ENCODE measurements at places on chromosomes 1 and 21.
A peak's percentile ranks its signal among the peaks of the same experiment; 100 is the strongest.

DNA sequence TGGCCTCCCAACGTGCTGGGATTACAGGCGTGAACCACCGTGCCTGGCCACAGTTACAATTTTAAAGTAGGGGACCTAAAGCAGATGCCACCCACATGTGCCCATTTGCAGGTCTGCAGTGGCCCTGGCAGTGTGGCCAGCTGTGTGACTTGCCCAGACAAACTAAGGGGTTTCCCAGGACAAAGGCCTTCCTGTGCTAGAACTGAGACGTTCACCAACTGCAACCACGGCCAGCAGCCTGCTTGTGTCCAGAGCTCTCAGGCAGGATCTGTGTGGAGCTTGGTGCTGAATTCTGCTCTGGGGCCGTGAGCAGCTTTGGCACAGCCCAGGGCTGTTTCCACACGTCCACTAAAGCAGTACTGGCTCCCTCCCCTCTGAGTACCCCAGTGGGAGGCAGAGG lies 10.6 kb upstream of the PTTG1IP start:
- DNase-seq, result no peak

DNA sequence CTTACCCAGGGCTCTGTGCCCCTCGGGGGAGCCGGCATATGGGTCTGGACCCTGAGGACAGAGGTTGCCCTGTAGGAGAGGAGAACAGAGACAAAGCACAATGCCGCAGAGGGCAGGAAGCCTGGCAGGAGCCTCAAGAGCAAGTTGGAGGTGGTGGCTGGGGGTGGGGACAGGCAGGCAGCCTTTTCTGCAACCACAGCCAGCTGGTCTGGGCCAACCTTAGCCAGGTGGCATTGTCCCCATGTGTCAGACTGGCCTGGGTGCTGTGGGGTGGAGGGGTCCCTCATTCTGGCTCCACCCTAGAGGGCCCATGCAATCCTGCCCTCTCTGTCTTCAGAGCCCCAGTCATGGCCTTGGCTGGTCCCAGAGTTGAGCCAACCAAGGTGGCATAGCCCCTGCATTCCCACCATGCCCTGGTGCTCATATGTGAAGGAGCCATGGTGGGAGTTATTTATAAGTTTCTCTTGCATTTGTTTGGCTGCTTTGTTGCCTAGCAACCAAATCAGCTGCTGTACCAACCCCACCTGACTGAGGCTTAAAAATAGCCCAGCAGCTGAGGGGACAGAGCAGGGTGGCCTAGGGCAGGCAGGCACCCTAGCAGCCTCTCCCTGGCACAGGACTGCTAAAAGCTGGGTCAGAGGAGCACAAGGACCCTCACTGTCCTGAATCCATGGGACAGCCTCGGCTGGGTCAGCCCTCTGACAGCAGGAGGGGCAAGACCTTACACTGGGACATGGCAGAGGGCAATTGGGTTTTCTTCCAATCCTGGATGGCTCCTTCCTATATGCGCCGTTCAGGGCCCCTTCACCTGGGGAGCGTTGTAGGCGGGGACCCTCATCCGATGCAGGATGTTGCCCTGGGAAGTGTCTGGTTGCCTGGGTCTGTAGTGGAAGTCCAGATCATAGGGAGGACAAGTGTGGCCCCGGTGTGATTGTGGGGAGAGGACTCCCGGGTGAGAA lies 19.5 kb downstream of the MAP7D1 start:
- DNase-seq, result no peak

- no peak for DNase-seq
Measured at GRCh38 chr1:44222397-44223186, 9.3 kb downstream of the DMAP1 start.

DNA sequence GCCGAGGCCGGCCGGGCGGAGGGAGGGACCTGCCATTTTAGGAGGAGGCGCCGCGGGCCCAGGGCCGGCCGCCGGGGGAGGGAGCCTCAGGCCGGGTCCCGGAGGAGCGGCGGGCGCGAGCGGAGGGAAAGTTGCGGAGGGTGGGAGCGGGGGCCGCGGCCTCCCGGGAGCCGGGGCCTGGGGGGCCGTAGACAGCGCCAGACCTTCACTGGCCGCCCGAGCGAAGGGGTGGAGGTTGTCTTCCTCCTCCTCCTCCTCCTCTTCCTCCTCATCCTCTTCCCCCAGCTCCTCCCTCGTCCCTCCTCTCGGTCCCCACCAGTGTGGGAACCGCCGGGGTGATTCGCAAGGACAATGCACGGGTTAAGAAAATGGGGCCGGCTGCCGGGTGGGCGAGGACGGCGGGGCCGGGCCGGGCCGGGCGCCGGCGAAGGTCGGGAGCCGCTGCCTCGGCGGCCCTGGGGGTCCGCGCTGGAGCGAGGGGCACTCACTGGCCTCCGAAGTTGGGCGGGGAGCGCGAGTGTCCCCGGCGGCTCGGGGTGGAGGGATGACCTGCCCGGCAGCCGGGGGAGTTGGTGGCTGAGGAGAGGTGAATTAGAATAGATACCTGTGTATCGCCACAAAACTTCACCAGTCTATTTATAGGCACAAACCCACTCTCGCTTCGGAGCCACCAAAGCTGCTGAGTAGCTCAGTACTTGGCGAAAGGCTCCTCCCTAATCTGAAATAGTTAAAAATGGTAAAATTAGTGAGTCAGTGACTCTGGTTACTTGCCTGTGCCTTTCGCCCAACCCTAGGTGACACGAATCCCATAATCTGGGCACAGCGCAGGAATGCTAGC lies 1.3 kb downstream of the DYRK1A start:
- DNase-seq, result peak; percentile 21

- DNase-seq, result no peak
Measured at GRCh38 chr1:111660204-111661150, 40.9 kb downstream of the RAP1A start.

DNA sequence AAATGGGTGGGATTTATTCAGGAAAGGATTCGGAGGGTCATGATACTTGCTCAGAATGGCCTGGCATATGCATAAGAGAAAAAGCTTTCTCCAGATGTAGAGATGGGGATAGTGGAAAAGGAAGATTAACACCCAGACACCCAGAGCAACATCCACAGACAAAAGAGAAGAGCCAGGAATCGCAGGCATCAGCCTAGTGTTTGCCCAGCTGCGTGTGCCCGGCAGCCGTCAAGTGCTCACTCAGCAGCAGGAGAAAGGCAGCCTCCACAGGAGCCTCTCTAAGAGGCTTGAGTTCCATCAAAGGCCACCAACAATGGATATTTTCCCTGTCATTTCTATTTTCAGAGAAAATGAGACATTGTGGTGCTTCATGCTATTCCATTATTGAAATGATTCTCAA lies 54.7 kb downstream of the NTPCR start:
- DNase-seq, result peak; percentile 92

DNA sequence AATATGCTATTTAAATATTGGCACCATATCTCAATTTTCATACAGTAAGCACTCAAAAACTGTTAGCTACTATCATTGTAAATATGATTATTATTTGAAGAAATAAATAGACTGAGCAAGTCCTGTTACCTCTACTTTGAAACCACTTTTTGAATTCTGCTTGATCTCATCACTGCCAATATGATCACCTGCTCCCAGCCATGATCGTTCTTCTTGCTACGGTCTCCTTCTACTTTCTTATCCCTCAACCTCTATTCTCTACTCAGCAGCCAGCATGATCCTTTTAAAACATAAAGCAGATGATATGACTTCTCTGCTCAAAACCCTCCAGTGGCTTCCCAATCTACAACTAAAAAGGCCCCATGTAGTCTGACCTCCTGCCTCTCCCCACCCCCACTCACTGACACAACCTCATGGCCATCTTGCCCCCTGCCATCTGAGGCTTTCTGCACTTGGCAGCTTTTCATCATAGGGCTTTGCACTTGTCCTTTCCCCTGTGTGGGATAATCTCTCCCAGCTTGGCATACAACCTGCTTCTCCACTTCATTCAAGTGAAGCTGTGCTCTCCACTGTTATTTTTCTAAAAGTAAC lies 27.2 kb downstream of the CD34 start:
- DNase-seq, result peak; percentile 90

DNA sequence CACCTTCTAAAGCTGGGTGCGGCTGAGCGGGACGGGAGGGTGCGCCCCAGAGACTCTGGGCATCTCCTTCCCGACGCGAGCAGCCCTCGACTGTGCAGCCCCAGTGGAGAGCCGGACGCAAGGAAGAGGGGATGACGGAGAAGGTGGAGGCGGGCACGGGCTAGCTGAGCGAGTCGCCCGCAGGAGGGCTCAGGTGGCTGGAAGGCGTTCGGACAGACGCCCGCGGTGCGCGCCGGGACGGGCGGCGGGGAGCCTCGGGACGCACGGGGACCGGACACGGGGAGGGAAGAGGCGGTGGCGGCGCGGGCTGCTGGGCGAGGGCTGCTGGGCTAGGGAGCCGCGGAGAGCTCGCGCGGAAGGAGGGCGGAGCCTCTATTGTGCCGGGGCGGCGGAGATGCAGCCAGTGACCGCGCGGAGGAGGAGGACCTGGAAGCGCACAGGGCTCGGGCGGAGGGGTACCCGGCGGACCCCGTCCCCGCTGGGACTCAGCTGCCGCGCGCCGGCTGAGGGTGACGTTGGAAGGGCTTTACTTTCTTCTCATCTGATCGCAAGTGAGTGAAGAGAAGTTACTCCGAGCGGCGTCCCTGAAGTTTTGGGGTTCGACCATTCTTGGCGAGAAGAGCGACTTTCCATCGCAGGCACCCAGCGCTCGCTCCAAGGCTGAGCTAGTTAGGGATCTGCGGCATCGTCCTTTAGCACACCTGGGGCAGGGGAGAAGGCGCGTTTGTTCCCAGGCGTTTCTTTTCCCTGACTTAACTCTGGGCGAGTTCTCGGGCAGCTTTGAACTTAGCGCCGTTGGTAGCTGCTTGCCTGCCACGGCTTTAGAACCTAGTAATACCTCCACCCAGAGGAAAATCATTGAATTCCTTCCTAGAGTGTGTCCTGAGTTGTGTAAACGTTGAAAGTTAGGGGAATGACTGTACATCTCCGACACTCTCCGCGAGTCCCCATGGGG lies at the start of gene OLFML2B:
Gene OLFML2B (minus strand): TSS at position 323 of the 955 bp plus-strand sequence. CDS start 439 bp downstream, outside the sequence.
- DNase-seq, result peak; percentile 62

DNA sequence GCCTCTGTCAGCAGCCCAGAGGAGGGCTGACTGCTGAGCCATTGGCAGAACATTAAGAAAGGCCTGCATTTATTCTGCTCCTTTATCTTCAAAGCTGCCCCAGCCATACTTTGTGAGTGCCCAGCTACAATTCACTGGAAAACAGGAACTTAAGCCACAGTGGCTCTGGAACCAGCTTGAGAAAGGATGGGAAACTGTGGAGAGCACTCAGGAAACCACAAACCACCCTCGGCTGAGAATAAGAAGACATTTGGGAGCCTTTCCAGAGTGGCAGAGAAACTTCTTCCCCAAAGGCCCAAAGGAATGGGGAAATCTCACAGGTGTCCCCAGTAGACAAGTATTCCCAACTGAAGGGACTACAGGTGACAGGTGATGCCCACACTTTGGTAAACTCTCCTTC lies 1.8 kb downstream of the LAMB3 start:
- DNase-seq, result no peak

- DNase-seq, result no peak
Measured at GRCh38 chr1:109371341-109371739, 26.4 kb downstream of the SORT1 start.

DNA sequence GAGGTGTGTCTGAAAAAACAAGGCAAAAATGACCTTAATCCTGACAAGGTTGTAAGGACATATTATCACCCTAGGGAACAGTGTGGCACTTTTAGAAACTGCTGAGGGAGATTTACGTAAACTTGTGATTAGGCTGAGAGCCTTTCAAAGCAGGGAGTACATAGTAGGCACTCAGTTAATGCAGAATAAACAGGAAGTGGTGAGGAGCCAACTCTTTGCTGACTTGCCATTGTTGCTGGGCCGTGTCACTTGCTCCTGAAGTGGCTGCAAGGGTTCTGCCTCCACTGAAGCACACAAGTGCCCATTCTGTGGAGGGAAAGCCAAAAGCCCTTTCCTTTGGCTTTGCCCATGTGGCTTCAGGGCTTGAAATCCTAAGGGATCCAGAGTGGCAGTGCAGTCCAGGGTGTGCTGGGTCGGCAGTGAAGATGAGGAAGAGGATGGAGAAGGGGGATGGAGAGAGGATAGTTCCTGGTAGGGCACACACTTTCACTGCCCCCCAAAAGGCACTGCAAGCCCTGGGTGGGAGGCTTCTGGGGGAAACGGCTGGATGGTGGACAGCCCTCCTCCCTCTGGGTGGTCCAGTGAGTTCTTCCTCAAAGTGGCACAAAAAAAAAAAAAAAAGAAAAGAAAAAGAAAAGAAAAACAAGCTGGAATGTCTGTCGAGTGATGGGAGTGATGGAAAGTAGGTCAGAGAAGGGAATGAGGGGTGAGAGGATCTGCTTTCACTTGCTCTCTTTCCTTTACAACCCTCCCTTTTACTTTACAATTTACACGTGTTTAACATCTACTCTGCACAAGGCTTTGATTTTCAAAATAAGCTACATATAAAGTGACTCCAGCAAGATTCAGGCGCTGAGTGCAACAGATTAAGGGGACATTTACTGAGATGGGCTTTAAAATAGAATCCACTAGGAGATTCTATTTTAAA lies 13.7 kb upstream of the RHEX start:
- no peak for DNase-seq

DNA sequence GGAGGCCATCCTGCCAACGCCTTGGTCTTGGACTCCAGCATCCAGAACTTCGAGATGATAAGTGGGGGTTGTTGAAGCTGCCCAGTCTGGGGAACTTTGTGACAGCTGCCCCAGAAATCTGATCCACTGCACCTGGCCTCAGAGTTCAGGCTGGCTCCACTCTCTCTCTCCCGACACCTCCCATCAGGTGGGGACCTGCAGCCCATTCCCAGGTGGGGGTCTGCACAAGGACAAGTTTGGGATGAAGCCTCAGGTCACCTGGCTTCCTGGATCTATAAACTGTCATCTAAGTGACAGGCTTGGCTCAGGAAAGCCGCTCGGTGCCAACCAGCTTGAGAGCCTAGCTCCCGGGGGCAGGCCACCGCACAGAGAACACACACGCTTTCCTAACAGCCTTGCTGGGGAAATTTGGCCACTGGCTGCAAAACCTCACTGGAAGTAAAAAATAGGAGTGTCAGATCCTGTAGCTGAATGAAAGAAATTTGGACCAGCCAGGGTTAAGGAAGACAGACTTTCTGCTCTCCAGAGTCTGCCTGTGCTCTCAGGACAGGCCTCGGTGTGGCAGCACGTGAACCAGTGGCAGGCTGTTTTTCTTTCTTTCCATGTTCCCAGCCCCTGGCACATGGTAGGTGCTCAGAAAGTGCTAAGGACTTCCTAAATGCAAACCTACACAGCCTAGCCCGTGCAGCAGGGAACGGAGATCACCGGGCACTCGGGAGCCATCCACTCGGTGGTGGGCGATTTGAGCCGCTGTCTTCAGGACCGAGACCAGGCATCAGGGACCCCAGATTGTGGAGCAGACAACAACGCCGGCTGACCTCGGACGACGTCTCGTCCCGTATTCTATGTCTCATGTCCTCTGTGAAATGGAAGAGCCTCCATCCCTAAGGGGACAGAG lies 42.6 kb upstream of the LBR start:
- no peak for DNase-seq

DNA sequence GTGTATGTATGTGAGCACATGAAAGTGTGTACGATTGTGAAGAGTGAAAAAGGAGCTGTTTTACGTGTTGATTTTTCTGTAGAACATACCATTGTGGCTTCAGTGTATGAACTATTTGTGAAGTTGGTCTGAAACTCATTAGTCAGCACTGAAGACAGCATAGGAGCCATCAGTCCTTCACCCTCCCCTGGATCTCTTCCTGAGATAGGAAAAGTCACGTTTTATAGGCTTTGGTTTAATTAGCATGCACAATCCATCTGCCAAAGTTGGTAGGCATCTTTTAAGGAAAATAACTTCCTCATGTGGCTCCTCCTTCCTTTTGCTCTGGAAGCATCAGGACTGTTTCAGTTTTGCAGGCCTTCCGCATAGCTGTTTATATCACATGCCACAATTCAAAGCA lies 1.4 kb upstream of the RABIF start:
- DNase-seq, result no peak
